ENCODE measurements at places on chromosomes 13 and 19.

DNA sequence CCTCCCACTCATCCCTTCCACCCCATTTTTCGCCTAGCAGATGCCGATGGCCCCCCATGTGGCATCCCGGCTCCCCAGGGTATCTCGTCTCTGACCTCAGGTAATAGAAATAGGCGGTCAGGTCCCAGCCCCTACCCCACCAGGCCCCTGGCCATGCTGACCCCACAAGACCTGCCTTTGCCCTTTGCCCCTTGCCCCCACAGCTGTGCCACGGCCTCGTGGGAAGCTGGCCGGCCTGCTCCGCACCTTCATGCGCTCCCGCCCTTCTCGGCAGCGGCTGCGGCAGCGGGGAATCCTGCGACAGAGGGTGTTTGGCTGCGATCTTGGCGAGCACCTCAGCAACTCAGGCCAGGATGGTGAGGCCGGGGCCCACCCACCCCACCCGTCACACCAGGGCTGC lies 5.4 kb downstream of the ARHGAP33 start:
- DNase-seq, result no peak

DNA sequence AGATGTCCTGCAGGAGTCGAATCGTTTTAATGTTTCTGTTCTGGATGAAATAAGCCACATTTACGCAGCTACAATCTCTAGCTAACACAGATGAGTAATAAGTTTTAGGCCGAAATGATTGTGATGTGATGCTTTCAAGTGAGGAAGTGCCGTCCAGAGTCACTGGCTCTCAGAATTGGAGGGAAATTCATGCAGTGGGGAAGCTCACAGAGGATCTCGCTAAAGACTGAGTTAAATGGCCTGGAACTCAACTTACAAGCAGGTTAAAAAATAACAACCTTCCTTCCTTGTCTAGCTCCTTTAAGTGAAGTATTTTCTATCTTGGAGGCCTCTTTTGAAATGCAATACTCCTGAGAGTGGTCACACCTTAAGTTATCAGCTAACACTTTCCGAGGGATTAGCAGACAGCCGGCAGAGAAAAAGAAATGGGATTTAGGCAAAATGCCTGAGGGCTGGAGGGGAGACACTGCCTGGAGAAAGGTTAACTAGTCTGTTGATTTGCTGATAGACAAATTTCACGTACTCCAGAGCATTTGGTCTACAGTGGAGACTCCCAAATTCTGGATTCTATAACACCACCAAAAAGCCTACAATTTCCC lies 74.2 kb downstream of the IRS2 start:
- no peak for DNase-seq

- DNase-seq, result no peak
Measured at GRCh38 chr19:3467437-3468198, 12.7 kb downstream of the SMIM24 start.

DNA sequence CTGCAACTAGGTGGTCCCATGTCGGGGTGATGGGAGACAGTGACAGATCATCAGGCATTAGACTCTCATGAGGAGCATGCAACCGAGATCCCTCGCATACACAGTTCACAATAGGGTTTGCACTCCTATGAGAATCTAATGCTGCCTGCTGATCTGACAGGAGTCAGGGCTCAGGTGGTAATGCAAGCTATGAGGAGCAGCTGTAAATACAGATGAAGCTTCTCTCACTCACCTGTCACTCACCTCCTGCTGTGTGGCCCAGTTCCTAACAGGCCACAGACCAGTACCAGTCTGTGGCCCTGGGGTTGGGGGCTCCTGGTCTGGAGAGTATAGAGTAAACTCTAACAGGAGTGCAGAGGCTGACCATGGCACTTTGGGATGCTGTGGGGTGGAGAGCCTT lies 209.2 kb downstream of the DLEU7 start:
- no peak for DNase-seq

DNA sequence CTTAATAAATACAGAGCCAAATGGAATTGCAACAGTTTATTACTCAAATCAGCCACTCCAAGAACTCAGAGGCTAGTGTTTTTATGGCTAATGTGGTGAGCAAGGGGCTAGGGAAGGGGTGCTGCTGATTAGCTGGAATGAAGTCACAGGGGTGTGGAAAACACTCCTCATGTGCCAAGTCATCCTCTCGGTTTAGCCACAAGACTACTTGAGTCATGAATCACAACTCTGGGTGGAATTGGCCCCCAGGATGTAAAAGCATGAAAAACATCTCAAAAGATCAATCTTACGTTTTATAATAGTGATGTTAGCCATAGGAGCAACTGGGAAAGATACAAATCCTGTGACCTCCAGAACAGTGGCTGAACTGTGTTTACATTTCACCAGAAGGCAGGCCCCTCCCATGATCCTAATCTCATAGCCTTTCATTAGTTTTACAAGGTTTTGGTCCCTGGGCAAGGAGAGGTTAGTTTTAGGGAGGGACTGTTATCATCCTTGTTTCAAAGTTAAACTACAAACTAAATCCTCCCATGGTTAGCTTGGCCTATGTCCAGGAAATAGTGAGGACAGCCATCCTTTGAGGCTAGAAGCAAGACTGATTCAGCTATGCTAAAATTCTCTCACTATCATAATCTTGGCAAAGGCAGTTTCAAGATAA lies 2020.1 kb upstream of the PCDH20 start:
- peak; percentile 73 for DNase-seq
